ENCODE measurements at places on chromosomes 5 and 9.

DNA sequence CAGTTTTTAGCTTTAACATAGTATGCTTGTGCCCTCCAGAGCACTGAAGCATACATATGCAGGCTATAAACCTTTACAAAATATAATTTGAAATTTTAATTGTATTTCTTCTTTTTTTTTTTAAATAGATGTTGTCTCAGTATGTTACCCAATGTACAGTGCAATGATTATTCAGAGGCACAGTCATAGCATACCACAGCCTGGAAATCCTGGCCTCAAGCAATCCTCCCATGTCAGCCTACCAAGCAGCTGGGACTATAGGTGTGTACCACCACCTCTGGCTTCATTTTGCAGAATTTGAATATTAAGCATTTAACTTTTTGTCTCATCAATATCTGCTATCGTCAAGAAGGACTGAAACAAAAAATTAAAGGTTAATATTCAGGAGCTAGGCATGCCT, 16.9 kb upstream of the ZNF782 start:
- no peak for DNase-seq

DNA sequence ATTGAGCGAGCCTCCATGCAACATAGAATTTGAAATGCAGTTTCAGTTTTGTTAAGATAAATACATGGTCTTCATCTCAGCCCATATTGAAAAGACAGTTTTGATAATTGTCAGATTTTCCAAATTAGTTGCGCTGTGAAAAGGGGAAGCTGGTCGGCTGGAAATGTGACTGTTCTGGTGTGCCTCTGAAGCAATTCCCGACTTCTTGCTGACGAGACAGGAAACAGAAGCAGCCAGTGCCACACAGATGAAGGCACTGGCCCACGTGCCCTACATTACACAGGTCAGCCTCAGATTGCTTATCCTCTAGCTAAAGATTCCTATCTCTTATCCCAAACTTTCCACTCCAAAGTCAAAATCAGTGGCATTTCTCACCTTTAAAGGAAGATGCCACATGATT, 214.1 kb upstream of the TLE4 start:
- DNase-seq = no peak

DNA sequence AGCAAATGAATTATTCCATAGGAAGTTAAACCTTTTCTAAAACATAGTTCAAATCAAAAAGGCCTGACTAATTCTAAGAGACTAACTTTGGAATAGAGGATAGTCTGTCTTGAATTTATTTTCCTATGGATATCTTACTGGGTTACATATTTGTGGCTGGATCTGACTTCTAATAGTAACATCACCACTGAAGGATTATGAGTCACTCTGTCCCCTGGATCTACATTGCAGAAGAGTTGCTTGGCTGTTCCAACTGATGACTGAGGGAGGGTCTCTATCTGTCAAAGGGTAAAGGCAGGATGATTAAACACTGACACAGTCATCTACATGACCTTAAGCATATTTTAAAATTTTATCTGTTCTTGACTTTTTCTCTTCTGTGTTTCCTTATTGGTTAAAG, 119.6 kb upstream of the FST start:
- no peak for DNase-seq

GRCh38 chr5:31860726-31861433, 221.9 kb downstream of the PDZD2 start:
- DNase-seq = no peak

DNA sequence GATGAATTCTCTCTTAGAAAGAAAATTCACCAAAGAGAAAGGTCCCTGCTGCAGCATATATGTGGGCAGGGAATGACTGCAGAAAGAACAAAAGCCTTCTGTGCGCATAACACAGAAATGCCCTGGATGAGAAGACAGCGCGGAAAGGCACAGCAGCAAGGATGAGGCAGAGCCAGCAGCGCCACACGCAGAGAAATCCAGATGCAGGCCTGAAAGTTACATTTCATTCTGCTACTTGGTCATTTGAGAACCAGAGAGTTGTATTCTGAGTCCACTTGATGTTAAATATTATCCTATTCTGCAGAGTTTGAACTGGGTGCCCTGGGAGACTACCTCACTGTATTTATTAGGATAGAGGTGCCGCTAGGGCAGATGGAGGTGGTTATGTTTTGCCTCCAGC, 68.5 kb downstream of the GLDC start:
- peak; percentile 45 for DNase-seq

DNA sequence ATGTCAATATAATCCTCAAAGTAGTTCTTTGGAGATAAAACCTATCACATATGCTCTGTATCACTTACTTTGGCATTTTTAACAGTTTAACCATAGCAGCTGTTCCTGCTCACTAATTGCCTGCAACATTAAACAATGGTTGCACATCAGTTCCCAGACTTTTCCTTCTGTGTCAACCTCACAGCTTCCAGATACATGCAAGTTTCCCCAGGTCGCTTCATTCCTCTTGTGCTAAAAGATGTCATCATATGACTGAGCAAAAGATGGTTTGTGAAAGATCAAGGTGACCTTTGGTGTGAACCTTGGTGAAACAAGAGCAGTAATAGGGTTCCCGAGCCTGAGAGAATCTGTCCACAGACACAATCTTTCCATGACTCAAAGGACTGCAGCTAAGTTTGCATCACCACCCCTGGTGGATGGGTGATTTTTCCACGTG, 500.4 kb upstream of the PAPPA start:
- no peak for DNase-seq

GRCh38 chr5:13601112-13601511, 343.4 kb downstream of the DNAH5 start:
- no peak for DNase-seq

DNA sequence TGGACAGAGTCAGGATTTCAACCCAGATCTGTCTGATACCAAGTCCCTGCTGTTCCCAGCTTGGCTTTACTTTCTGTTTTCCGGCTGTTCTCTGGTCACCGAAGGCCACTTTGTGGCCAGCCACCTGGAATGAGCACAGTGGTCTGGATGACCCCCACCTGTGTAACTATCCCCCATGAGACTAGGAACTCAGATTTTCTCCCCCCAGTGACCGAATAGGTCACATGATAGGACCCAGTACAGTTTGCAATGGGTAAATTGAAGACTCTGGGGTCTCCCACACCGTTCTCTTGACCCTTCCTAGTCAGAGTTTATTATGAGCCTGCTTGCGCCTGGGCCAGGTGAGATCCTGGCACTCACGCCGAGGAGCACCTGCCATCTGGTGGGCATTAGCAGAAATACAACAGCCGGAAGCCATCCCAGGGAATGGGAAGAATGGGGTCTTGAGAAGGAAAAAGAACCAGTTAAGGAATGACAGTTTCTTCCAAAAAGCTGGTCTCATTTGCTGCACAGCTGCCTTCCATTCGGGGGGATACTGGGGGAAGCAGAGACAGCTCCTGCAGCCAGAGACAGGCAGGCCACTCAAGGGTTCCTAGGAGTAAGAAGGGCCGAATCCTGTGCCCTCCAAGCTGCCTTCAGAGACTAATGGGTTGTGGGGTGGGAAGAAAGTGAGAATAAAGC, 7.1 kb downstream of the PHYHD1 start:
- peak; percentile 18 for DNase-seq

GRCh38 chr9:13181652-13182051, 97.8 kb downstream of the MPDZ start:
- no peak for DNase-seq

- DNase-seq = no peak
Observed at GRCh38 chr5:113806904-113807303, 293.4 kb downstream of the YTHDC2 start.

DNA sequence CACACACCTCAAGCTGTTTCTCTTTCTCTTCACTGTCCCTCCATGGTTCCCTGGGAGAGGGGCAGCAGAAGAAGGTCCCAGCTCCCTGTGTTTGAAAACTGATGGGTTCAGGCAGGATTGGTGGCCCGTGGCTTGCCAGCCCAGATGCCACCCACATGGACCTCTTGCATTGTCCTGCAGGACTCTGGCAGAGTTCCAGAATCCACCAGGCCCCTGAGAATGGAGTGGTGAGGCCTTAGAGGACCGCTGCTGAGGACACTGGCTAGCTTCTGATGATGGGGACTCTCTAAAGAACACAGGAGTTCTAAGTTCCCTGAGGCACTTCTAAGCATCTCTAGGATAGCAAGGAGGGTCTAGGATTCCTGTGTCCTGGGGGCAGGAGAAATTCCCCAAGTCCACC, 24.8 kb downstream of the CTSL start:
- no peak for DNase-seq

- DNase-seq = no peak
Observed at GRCh38 chr5:57442080-57442839, 40.4 kb downstream of the ACTBL2 start.

DNA sequence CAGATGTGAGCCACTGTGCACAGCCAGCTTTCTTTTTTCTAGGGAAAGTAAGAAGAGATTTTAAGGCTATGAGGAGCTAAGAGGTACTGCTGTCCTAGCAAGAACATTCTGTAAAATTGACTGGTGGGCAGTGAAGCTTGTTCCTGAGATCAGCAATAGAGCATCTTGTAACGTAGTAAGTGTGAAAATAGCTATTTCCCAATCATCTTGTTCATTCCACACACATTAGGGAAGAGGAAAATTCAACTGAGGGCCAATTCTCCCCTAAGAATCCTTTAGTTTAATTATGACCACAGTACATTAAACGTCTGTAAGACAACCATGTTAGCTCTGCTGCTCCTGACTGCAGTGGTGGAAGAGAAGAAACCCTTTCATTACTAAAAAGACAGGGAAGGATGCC, 246.2 kb downstream of the EFNA5 start:
- DNase-seq = no peak

DNA sequence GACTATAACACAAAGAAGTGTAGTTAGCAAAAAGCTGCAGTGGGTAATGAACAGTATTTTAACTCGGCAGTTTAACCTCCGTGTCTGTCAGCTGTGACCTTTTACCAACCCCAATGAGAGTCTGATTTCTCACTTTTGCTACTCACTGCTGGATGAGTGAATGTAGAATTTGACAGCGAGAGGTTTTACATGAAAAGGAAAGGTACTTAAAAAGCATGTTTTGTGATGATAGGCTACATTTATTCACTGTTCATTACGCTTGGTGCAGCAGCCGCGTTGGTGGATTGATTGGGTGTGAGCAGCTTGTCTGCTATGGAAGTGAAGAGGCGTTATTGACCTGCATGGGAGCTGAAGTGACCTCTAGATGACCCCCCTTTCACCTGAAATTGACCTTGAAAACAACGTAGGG, 867.7 kb downstream of the NR2F1-AS1 start:
- DNase-seq = no peak

DNA sequence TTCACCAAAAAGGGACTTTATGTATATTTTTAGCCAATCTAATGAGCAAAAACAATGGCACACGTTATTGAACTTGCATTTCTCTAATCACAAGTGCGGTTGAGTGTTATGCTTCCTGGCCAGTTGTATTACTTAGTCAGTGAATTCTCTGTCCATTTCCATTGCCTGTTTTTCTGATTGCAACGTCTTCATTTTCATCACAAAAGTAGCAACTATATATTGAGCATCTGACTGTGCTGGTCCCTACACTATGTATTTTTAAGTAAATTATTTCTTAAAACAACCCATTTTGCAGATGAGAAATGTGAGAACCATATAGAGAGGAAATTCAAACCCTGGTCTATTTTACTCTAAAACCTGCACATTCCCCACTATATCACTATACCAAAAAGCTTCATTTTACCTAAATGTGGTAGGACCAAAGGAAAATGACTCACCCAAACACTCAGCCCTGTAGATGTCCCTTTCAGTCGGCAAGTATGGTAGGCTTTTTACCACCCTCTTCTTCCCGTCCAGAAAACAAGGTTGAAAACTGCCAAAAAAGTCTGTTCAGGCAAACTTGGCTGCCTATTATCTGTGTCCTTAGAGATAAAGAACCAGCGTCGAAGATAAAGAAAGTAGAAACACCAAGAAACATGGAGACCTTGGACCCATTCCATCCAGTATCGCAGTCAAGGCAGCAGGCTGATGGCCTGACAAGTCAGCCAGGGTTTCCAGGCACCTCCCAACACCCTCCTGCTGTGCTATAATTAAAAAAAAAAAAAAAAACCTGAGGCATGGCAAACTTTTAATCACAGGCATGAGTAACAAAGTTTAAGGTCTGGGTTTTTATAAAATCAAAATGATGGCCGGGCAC, 18.8 kb upstream of the FAM13B start:
- no peak for DNase-seq

DNA sequence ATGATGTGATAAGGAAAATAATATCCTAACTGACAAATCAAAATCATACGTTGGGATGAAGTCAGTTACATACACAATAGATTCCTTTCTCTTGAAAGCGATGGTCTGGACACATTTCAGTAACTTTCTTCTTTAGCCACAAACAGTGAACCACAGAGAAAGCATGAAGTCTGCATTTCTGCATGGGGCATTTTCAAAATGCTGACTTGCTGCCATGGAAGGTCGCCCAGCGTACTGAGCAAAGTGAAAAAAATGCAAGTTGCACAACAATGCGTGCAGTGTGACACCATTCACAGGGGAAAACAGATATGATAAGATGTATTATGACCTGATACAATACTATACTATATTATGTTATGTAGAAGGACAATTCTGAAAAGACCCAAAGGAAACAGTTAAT, 146.3 kb downstream of the SNX18 start:
- no peak for DNase-seq

DNA sequence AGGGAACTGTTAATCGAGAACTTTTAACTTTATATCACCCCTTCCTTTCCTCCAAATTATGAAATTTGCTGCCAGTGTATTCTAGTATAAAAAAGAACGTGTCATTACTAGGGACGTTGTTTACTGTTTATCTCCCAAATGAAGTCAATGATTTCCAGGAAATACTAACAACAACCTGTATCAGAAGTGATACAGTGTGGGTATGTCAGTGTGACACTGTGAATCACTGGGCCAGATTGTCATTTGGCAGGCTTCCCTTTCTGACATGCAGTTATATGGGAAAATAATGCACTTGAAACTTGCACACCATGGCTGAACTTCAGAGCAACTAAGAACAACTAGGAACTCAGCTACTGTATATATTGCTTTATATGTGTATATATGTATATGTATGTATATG, 12.6 kb downstream of the ZNF462 start:
- no peak for DNase-seq

GRCh38 chr5:61551637-61552313, 219.7 kb downstream of the ZSWIM6 start:
- DNase-seq = no peak

DNA sequence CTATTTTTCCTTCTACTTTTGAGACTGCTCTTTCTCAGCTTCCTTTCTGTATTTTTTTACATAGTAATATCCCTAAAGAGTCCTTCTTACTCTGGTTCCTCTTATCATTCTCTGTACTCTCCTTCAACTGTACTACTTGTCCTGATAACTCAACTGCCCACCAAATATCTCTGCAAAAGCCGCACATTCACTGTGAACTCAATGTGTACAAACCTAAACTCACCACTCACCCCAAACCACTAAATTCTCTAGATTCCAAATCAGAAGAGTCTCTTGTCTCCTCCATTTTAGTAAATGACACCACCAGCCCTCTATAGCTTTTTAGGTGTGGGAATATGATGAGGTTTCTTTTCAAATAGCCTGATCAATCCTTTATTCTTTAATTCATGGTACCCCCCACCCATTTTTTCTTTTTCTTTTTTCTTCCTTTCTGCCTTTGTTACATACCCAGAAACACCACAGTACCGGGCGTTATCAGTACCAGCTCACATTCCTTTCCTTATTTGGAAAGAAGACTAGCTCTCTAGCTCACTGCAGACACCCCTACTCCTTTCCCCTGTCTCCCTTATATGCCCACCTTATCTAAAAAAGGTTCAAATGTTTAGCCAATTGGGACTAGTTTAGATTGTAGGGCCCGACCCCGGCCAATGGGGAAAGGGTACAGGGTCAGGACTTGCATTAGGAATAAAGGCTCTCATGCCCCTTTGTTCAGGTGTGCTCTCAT, 63.1 kb upstream of the RANBP6 start:
- DNase-seq = no peak
